SK-MEL-5 (cell line): ENCODE measurements at places on chromosomes 4 and X. TPM values are rescaled to one million over a fixed set of nuclear protein-coding genes. Genes with fewer than 3 reads are reported as not detected.

ENPP6 gene
- total RNA-seq = not detected in 2 replicates

CDKL5 gene
- total RNA-seq = 2.9 TPM in 2 replicates

ADGRG2 gene
- not detected in 2 replicates for total RNA-seq

- no peak for DNase-seq
Observed at GRCh38 chr4:26782168-26782829, 78.3 kb upstream of the STIM2 start.

DNA sequence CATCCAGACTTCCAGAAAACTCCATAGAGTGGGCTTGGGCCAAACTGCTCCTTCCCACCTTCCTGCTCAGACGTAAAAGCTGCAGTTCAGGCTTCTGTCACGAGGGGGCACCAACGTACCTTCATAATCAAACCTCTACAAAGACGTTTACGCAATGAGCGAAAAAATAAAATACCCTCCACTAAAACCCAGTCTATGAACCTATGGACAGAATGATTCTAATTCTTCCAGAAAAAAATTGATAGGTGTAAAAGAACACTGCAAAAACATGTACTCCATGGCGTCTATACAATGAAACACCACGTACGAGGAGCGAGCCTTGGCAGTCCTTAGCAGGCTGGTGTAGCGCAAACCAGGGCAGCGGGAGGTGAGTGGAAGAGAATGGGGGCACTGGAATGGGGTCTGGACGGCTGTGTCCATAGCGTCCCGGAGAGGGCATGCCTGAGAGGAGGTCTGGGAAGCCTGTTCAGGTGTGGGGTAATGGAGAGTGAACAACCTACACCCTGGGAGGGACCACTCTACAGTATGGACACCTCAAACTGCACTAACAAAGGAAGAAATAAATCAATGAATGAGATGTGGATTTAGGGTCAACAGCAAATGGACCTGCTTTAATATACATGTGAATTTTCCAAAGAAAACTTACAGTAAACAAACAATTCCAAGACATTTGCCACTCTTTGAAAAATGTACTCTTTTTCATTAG is 14.4 kb upstream of the RAB40A start:
- DNase-seq = peak; percentile 76

DNA sequence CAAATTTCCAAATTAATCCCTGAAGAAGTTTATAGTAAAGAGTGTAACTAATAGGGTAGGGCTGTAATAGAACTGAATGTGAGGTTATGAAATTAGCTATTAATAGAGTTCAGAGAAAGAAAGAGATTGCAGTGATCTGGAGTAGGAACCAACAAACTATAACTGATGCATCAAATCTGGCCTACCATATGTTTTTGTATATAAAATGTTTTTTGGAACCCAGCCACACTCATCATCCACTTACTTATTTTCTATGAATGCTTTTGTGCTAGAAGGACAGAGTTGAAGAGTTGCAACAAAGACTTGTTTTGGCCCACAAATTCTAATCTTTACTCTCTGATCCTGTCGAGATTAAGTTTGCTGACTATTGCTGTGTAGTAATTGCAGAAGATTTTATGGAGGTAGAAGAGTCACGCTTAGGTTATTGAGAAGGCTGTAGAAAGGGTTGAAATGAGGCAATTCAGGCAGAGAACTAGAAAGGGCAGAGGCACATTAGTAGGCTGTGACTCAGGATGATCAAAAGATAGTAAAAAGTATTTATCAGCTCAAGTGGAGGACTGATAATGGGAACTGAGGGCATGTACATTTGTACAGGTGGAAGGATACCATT is 298.7 kb upstream of the EMCN start:
- DNase-seq = no peak

DNA sequence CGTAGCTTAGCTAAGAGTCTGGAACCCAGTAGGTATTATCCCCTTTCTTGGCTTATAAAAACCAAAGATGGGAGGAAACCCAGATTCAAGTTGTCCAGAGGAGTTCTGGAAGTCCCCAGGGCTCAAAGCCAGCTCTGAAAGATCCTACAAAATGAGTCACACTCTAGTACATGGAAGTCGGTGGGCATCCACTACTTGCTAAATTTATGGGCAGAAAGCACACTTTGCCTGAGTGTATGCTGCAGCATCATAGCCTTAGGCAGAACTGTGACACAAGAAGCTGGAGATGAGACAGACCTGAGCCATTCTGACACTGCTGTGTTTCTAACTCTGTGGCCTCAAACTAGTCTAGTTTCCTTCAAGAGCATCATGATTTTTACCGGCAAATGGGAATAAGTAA is 429.3 kb downstream of the AFF2 start:
- no peak for DNase-seq

DNA sequence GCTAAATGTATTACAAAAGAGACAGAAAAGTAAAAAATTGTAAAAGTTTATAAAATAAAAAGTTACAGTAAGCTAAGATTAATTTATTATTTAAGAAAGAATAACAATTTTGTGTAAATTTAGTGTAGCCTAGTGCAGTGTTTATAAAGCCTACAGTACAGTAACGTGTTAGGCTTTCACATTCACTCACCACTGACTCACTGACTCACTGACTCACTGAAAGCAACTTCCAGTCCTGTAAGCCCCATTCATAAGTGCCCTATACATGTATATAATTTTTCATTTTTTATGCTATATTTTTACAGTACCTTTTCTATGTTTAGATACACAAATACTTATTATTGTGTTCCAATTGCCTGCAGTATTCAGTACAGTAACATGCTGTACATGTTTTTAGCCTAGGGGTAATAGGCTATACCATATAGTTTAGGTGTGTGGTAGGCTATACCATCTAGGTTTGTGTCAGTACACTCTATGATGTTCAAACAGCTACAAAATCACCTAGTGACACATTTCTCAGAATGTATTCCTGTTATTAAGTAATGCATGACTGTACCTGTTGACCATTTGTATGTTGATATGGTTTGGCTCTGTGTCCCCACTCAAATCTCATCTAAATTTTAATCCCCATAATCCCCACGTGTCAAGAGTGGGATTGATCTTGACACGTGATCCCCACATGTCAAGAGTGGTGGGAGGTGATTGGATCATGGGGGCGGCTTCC is 57.9 kb downstream of the CFAP299 start:
- no peak for DNase-seq

DNA sequence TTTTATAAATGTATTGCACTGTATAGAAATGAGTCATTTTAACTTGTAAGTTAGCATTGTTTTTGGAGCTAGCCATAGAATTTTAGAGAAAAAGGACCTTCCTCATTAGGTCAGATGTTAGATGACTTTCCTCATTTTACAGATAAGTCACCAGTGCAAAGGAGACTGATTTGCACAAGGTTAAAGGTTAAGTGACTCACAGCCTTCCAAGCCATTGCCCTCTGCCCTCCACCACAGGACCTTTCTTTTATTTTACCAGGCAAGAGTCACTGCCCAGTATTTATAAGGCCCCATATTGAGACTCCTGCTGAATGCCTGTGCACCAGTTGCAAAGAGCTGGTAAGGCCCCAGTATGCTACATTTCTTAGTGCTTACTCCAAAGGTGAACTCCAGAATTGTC is 4.2 kb upstream of the ABCG2 start:
- no peak for DNase-seq

DNA sequence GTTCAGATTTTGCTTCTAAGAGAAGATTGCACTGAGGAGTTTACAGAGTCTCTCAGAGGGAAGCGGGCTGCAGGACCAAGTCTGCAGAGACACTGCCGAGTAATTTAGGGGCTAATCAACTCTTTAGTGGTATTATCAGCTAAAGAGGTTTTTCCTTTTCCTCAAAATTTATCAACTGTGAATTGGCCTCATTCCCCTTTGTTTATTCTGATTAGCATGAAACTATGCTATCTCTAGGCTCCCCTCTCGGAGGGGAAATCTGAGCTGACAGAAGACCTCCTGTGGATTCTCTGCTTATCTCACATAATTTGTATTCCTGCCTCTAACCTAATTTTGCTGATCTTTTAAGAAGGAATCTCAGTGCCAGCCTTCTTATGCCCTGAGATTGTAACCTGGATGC is 201.0 kb downstream of the DCTD start:
- no peak for DNase-seq

- no peak for DNase-seq
Observed at GRCh38 chr4:165662341-165662740, 210.7 kb upstream of the TLL1 start.

VCX3B gene
- total RNA-seq = not detected in 2 replicates
